Mammary epithelial cell (primary cell): ENCODE measurements at places on chromosomes 6 and 20.
A peak's percentile ranks its signal among the peaks of the same experiment; 100 is the strongest.

GRCh38 chr6:44024574-44025219 lies 102.6 kb downstream of the MRPL14 start:
- no peak for DNase-seq

DNA sequence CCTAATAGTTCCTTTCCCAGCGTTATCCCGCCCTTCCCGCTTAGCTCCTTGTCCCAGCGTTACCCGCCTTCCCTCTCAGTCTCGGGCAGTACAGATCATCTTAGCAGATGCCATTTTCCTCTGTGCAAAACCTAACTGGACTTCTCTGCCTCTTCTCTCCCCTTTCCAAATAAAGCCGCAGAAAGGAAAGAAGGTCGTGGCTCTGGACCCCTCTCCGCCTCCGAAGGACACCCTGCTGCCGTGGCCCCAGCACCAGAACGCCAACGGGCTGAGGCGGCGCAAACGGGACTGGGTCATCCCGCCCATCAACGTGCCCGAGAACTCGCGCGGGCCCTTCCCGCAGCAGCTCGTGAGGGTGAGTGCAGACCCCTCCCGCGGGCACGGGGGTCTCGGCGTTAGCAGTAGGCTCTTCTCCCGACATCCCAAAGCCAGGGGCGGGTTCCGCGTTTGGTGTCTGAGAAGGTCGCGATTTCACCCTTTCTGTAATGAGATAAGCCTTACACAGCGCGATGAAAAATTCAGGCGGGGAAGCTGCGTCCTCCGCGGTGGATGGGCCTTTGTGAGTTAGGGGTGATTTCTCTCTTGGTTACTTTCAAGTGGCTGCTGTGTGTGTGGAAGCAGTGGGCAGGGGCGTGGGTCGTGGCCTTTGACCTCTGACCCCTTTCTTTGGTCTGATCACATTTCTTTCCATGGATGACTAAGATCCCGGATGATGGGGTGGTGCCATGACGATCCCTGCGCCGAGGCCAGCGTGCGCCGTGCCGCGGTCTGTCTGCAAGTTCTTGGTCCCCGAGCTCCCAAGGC lies 292.7 kb downstream of the TAF4 start:
- DNase-seq = no peak

DNA sequence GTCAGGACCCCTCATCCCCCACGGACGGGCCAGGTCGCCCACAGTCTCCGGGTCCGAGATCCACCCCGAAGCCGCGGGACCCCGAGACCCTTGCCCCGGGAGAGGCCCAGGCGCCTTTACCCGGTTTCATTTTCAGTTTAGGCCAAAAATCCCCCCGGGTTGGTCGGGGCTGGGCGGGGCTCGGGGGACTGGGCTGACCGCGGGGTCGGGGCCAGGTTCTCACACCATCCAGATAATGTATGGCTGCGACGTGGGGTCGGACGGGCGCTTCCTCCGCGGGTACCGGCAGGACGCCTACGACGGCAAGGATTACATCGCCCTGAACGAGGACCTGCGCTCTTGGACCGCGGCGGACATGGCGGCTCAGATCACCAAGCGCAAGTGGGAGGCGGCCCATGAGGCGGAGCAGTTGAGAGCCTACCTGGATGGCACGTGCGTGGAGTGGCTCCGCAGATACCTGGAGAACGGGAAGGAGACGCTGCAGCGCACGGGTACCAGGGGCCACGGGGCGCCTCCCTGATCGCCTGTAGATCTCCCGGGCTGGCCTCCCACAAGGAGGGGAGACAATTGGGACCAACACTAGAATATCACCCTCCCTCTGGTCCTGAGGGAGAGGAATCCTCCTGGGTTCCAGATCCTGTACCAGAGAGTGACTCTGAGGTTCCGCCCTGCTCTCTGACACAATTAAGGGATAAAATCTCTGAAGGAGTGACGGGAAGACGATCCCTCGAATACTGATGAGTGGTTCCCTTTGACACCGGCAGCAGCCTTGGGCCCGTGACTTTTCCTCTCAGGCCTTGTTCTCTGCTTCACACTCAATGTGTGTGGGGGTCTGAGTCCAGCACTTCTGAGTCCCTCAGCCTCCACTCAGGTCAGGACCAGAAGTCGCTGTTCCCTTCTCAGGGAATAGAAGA lies 978 bp downstream of the HLA-A start:
- DNase-seq = no peak

- DNase-seq = no peak
These were observed 10.6 kb upstream of the CCN5 start for GRCh38 chr20:44704551-44704971.

GRCh38 chr6:30570263-30570662 lies 979 bp upstream of the ABCF1 start:
- no peak for DNase-seq

DNA sequence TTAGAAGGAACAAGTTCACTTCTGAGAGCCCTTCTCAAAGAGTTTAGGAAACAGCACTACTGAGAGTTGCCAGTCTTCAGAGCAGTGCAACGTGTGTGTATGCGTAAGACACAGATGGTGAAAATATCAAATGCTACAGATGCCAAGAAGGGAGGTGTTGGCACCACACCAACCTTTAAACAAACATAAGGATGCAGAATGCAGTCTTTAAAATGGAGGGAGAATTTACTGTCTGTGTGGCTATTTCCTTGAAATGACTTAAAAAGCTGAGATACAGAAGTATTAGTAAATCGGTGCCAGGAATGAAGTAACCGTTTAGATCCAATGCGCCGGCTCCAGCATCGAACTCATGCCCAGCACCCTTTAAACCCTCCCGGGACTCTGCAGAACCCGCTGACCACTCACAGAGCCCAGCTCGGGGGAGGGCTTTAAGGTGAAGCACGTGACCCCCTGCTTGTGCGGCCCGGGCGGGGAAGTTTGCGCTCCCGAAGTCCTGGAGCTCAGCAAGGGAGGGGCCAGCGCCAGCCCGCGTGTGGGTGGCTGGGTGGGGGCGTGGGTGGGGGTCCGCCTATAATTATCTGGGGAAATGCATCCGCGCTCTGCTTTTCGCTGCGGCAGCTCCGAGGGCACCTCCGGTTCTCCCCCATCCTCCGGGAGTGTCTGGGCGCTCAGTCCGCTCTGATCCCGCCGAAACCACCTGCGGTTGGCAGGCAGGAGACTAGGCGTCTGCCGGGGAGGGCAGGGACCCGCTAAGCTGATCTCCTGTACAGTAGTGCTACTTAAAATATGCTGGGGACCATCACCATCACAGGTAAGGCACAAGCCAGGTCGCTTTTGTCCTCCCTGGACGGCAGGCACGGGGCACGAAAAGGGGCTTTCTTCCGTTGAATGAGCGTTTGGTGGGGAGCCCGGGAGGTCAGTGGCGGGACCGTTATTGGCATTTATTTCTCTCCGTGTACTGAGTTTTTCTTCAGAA lies 66.0 kb downstream of the ZBTB2 start:
- peak; percentile 60 for DNase-seq

- DNase-seq = no peak
These were observed 9.2 kb downstream of the CPNE5 start for GRCh38 chr6:36829919-36830544.

DNA sequence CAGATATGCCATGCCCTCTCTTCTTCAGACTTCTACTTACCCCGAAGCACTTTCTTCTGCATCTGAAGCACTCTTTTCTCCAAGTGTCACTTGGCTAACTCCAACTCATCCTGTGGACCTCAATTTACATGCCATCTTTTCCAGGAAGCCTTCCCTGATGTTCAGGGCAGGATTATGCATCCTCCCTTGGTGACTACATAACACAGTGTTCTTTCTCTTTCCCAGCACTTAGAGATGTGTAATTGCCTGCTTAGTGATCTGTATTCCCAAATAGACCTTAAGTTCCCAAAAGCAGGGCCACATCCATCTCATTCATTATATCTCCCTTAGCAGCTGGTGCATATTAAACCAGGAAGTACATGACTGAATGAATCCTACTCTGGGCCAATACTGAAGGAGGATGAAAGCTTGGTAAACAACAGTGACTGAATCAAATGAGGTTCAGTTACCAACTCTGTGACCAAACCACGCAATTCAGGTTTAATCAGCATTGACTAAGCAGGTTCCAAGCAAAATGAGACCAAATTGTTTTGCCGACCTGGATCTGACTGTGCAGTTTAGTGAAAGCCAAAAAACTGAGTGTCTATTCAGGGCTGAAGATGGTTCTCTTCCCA lies 121.4 kb upstream of the TCF21 start:
- DNase-seq = peak; percentile 2

GRCh38 chr20:32476684-32477593 lies 108.2 kb downstream of the NOL4L start:
- DNase-seq = no peak

GRCh38 chr6:167150941-167151549 lies 6.7 kb downstream of the GPR31 start:
- no peak for DNase-seq

- no peak for DNase-seq
These were observed 111.0 kb downstream of the RCAN2 start for GRCh38 chr6:46380152-46380807.

- DNase-seq = peak; percentile 43
These were observed 213.7 kb upstream of the CITED2 start for GRCh38 chr6:139588076-139588639.

DNA sequence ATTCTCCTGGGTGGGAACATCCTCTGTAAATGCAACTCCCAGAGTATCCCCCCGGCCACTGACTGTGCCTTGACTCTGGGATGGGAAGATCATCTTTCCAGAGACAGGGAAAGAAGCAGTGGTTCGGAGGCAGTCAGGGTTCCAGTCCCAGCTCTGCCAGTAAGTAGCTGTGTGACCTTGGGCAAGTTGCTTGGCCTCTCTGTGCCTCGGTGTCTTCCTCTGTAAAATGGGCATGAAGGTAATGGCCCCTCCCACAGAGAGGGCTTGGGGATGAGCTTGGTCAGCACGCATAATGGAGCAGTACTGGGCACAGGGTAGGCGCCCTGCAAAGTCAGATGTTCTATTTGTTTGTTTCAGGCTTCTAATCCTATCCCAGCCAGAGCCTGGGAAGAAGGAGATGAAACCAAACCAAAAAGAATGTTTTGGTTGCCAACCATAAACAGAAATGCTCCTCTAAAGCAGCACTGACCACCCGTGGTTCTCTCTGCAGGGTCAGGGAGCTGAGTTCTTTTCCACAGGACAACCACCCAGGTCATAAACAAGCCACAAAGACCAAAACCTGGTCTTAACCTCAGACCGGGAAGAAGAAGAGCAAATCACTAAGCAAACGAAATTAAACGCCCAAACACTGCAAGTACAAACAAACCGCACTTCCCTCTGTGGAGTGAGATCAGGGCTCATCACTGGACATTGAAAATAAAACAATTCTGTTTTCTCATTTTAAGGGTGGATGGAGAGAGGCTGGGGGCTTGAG lies 381.0 kb upstream of the SULF2 start:
- DNase-seq = no peak

- DNase-seq = no peak
These were observed 193.7 kb downstream of the SLC35F1 start for GRCh38 chr6:118100717-118101116.
